ENCODE measurements at places on chromosomes 13 and 19.

DNA sequence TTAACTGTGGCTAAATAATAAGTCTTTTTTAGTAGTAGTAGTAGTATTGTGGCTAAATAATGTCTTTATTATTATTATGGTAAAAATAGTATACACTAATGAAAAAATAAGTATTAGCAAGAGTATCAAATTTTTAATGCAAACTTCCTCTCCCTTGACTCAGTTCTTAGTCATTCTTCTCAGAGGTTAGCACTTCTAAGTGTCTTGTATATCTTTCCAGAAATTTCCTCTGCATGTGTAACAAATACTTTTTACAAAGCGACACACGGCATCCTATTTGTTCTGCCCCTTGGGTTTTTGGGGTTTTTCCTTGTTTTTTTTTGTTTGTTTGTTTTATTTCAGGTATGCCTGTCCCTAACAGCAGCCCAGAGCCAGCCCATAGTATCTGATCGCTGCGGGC is 20.9 kb downstream of the SIN3B start:
- peak; percentile 58 for DNase-seq

GRCh38 chr13:95123726-95124125 is 177.5 kb downstream of the ABCC4 start:
- no peak for DNase-seq

DNA sequence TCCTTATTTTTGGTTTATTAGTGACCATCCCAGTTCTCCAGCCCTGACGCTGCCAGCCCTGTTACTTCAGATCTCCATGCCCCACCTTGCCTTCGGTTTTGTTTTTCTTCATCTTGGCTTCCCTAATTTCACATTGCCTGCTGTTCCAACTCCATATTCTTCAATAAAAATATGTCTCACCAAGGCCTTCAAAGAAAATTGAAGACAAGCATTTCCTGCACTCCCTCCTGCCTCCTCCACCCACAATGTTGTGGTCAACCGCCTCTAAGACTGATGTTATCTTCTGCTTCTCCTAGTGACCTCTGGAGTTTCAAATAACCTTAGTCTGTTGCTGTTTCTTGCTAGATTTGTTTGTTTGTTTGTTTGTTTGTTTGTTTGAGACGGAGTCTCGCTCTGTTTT is 14.6 kb downstream of the PLD3 start:
- no peak for DNase-seq

DNA sequence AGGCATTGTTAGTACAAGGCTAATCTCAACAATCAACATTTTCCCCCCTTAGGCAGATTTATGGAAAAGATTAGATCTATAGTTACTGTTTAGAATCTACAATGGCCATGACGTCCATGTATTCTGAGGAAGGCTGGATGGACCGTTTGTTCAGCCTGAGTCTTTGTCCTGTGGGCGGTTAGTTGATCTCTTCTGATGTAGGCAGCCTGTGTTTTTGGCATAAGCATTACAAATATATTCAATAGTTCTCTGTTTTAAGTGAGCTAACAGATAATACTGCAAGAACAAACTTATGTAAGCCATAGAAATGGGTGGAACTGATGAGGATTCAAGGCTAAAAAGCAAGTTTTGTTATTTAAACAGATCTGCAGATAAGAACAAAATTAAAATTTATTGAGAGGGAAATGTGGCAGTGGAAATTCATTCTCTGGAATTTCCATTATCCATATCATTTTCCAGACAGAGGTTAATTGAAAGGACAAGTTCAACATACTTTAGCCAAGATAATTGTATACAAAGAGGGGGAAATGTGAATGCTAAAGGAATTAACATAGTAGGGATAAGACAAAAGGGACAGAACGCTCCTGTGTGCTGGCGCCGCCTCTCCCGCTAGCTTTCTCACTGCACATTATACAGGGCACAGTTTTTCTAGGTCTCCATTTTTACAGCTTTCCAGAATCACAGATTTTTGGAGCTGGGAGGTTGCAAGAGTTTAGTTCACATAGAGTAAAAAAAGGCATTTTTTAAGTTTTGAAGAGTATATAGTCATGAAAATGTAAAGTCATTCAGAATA is 48.6 kb downstream of the FAM124A start:
- no peak for DNase-seq

- DNase-seq, result no peak
Measured at GRCh38 chr13:83941701-83942335, 59.5 kb upstream of the SLITRK1 start.

GRCh38 chr19:7549429-7550148 is 14.1 kb downstream of the PNPLA6 start:
- DNase-seq, result no peak

GRCh38 chr19:55224038-55224665 is 4.4 kb downstream of the TMEM86B start:
- peak; percentile 5 for DNase-seq

DNA sequence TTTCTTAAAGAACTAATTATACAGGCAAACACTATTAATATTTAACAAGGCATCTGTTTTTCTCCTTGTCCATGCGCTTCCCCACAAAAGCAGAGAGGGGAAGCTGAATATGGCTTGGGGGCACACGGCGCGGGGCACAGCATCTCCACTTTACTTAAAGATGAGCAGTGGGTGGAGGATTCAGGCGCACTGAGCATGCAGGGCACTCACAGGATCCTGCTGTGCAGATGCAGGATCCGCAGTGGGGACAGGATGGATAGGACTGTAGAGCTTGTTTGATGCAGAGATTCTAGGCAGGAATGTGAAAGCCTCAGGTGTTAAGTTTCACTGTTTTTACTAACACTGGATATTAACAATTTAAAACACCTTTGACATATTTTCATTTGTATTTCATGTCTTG is 43.3 kb downstream of the ATP11A start:
- DNase-seq, result no peak

- DNase-seq, result no peak
Measured at GRCh38 chr19:50549059-50549926, 18.9 kb downstream of the LRRC4B start.

GRCh38 chr19:54708781-54709180 is 15.5 kb upstream of the KIR3DL3 start:
- no peak for DNase-seq

DNA sequence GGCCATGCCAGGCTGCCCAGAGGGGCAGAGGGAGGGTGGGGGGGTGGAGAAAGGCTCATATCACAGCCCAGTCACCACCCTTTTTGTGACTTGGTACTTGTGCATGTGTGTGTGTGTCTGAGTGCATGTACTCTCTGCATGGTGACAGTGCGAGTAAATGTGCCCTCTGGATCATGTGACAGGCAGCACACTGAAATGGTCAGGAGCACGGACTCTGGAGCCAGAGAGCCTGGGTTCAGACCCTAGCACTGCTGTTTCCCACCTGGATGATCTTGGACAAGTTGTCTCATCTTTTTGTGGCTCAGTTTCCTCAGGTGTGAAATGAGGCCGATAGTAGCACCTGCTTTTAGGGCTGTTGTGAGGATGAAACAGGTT is 2.0 kb downstream of the CIC start:
- DNase-seq, result no peak

- peak; percentile 99 for DNase-seq
Measured at GRCh38 chr19:16111160-16111908, at the start of gene RAB8A. Gene RAB8A (plus strand): TSS chr19:16111889. CDS start chr19:16111902, 13 bp downstream.

DNA sequence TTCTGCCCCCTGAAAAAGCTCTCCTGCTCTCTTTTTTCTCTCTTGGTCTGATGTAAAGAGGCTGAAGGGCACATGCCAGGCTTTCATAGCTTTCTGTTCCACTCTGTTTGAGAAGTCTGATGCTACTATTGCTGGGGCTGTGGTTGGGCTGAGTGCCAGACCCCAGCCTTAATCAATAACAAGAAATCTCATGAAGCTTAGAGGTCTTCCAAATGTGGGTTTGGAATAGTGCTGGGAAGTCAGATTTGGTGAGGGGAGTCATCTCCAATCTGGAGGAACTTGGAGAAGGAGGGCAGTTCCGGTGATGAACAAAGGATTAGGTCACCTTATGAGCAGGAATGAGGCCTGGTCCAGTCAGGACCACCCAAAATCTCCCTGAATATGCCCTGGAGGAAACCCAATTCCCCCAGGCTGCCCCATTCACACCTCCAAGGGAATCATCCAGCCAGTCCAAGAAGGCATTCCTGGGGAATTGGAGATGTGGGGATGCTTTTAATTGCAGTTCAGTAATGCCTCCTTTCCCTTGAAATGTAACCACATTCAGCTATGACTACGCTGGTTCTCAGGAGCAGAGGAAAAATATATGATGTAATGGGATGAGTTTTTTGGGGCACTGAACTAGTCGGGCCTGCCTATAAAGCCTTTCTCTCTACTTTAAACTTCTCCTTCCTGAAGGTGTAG is 102.0 kb downstream of the STARD13 start:
- DNase-seq, result peak; percentile 19

- peak; percentile 69 for DNase-seq
Measured at GRCh38 chr19:17234911-17235299, 8.9 kb downstream of the OCEL1 start.

DNA sequence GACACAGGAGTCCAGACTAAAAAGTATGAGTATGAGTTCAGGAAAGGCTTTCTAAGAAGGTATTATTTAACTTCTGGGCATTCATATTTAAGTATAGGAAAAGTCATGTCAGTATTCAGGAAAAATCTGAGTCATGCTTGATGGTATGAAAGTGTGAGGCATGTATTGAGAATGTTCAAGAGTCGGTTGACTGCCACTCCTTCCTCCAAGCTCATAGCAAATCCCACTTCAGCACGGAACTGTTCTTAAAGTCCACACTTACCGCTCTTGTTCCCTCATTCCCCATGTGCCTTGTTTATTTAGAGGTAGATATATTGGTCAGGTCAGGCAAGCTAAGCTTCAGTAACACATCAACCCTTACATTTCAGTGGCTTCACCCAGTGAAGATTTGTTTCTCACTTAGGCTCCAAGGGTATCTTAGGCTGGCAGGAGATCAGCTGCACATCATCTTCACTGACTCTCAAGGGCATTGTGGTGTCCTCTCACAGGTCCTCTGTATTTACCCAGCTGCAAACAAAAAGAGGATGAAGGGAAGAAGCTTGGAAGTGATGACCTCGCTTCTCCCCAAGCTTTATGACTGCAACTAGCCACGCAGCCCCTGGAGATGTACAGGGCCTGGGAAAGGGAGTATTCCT is 1189.2 kb downstream of the EFNB2 start:
- peak; percentile 55 for DNase-seq

DNA sequence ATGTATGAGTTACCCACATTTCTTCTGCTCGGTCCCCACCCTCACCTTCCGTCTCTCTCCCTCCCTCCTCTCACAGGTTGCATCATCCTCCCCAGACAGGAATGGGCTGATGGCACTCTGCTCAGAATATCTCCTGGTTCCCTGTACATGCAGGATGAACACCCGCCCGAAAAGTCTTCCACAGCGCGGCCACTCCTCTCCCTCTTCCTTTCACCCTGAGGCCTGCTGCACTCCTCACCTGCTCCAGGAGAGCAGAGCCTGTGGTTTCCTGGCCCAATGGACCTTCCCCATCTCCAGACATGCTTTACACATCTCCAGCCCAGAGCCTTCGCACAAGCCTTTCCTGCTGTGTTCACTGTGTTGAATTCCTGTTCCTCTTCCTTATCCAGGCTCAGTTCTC is 40.9 kb downstream of the GSX1 start:
- no peak for DNase-seq

DNA sequence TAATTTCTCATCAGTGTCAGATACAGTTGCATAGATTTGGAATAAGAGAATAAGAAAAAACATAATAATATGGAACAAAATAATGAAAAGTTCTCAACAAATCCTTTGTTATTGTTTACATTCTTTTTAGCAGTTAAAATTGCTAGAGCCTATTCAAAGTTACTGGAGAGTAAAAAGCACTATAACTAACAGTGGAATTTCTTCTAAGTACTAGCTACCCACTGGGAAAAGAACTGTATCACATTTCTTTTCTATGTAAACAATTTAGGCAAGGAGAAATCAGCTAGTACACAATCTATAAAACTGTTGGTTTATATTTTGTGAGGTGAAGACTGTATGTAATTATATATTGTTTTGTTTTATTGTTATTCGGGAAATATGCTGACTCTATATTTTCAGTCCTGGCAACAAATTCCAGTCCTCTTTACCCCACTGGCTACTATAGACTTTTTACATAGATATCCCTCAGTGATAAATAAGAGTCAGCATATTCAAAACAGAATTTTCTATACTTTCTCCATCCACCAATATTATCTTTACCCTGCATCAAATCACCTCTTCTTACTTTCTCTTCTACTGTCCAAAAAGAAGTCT is 222.0 kb downstream of the PCDH9 start:
- DNase-seq, result no peak

DNA sequence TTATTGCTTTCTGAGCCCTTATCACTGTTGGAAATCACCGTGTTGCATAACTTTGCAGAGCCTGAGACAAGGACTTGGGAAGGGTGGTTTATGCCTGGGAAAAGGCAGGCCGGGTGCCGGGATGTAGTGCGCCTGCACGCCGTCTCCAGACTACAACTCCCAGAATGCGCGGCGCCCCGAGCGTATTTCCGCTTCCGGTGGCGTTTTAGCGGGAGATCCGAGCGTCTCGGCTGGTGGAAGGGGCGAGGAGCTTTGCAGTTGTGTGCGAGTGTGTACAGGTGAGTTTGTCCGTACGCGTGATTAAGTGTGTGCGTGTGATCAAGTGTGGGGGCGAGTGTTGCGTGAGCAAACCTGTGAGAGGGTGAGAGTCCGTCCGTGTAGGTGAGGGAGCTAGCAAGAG is 75.4 kb downstream of the PEG3 start:
- no peak for DNase-seq

DNA sequence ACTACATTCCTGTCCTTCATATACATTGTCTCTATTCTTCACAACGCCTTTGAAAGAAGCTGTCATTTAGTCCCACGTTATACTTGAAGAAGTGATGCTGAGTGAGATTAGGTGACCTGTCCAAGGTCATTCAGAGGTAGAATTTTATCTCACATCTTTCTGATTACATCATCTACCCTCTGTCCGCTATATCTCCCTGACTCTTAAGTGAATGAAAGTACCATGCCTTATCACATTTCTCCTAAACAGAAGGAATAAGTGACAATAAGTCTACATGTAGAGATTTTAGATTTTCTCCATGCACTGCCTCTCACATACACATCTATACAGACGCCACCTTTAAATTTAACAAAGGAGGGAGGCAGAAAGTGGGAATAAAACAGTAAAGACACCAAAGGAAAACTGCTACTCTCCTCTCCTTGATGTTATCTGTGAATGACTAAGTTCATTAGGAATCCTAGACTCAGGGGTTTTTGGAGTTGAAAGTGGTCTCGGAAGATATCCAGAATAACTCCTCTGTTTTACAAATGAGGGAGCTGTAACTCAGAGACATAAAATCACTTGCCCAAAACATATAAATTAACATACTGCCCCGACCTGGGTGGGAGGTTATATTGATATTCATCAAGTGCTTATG is 4.9 kb upstream of the CLDN10 start:
- DNase-seq, result no peak

GRCh38 chr19:38162094-38162493 is 61.9 kb downstream of the DPF1 start:
- DNase-seq, result no peak

GRCh38 chr19:33902802-33903488 is 106.3 kb downstream of the KCTD15 start:
- no peak for DNase-seq

DNA sequence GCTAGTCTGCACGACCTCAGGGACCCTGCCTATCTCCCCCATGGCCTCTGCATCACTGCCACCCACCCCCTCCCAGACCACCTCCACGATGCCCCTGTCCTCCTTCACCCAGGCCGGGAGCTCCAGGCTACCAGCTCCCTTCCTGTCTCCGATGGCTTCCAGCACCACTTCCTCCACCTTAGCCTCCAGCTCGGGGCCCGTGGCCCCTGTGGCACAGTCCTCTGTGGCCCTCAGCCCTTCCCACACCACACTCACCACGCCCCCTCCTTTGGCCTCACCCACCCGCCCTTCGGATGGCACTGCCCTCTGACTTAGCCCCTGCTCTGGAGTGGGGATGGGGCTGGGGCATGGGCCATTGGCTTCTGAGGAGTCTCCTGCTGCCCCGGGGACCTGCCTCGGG is 7.2 kb downstream of the PALM3 start:
- DNase-seq, result no peak

GRCh38 chr13:56752636-56753035 is 388.1 kb upstream of the PRR20A start:
- no peak for DNase-seq
